Erythroblast (primary cell): ENCODE measurements at places on chromosomes 4 and X.

- DNase-seq, result no peak
Measured at GRCh38 chr4:144872508-144873225, 225.3 kb downstream of the ANAPC10 start.

DNA sequence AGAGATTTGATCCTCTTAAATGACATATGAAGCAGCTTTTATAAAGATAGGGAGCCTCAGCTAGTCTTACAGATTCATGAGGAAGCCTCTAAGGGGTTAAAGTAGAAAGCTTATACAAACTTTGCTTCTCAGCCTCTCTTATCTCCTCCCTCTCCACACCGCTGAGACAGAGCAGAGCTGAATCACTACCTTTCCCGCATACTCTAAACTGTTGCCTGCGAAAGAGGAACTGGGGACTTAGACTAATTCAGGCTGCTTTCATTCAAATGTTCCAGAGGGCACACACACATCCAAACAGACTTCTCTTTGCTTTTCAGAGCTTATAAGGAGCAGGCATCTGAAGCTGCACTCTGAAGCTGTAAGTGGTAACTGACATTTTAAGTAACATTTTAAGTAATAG, at the start of gene SERTM2:
SERTM2 (plus strand) TSS at position 169 of the 400 bp plus-strand sequence. CDS start 7,213 bp downstream, outside the sequence.
- DNase-seq, result no peak

- no peak for DNase-seq
Measured at GRCh38 chrX:123736333-123736921, 3.6 kb upstream of the THOC2 start.

DNA sequence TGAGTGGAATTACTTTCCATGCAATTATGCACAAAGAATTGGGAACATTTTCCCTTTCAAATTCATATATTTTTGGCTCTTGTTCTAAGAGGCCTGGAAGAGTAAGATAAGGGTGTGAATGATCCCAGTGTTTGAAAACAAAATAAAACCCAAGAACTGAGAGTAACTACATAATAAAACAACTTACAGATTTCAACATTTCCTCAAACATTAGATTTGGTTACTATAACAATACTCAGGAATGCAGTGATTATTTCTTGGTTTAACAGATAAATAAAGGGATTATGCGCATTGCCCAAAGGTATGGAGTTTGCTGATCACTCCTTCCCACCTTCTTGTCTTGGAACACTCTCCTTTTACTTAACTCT, 292.5 kb downstream of the CAMK2D start:
- DNase-seq, result no peak

- no peak for DNase-seq
Measured at GRCh38 chr4:162847945-162848549, 318.6 kb downstream of the NAF1 start.

DNA sequence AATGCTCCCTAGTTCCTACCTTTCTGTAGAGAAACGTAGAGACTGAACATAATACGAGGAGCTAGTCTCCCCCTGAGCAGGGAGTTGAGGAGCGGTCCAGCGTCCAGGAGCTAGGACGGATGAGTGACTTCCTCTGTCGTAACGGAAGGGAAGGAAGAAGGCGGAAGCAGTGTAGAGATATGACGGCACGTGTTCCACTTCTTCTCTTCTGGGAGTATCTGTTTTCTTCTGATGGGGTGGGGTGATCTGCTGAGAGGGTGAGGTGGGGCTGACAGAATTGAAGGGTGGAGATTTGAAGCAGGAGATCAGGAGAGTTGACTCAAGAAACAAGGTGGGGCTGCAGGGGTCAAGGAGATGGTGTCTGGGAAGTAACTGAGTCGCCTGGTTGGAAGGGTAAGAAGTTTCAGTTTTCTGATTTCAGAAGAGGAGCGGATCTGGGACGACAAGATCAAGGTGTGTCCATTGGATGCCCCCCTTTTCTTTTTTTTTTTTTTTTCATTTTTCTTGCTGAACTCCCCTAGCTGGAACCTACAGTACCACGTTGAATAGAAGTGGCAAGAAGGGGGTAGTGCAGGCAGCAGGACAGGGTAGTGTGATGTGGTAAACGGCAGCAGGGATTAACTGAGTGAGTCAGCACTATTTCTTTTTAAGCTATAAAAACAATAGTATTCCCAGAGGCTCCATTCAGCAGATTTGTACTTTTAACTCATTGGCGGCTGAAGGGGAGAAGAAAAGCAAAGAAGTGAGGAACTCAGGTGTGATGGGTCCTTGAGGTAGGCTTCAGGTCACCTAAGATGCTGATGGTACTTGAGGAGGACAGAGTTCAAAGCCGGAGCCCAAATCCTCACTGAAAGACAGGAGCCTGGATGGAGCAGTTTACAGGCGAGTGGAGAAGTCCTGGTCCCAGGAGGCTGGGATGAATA, 50.8 kb upstream of the SETD7 start:
- DNase-seq, result no peak
